ENCODE measurements at places on chromosomes 5 and 9. TPM values are rescaled to one million over a fixed set of nuclear protein-coding genes. Genes with fewer than 3 reads are reported as not detected.
A peak's percentile ranks its signal among the peaks of the same experiment; 100 is the strongest.

PDZD2 gene
- total RNA-seq = 1.9 TPM

GRCh38 chr5:17216974-17217492 is 398 bp upstream of the BASP1 start:
- peak; percentile 78 for DNase-seq
- H3K27me3 ChIP-seq = no peaks in the 10 kb centered on the region
- H3K36me3 ChIP-seq = no peaks in the 10 kb centered on the region
- no peak overlapping the region for H3K27ac ChIP-seq

DNA sequence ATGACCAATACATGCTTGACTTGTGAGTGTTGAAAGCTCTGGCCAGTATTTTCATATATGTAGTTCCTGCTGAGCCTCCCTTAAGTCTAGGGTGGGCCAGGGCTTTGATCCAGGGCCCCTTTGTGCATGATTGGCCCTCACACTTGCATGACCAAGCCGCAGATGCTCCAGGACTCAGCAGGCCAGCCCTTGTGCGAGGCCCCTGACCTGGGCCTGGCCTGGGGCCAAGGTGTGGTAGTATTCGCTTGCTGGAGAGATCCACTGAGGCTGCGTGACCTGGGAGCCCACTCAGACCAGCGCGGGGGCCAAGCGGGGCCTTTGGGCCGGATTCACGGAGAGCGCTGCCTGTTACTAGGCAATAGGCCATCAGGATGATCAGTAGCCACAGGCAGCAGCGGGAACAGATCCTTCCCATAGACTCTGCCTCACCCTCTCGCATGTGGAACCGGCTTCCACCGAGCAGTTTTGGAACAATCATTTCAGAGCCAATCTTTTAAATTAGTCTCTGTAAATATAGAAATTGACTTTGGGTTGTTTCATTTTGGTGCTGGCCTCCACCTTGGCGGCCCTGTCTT is 79.0 kb upstream of the PTCH1 start:
- H3K4me1 ChIP-seq = no peaks in the 10 kb centered on the region
- no peaks in the 10 kb centered on the region for H3K27me3 ChIP-seq
- no peak overlapping the region for H3K27ac ChIP-seq
- no peak for DNase-seq
- H3K36me3 ChIP-seq = no peaks in the 10 kb centered on the region

GRCh38 chr9:87606841-87607521 is 109.3 kb downstream of the DAPK1 start:
- H3K4me3 ChIP-seq = no peak overlapping the region
- no peaks in the 10 kb centered on the region for H3K4me1 ChIP-seq
- DNase-seq = no peak
- H3K27me3 ChIP-seq = no peaks in the 10 kb centered on the region
- no peak overlapping the region for H3K27ac ChIP-seq

DNA sequence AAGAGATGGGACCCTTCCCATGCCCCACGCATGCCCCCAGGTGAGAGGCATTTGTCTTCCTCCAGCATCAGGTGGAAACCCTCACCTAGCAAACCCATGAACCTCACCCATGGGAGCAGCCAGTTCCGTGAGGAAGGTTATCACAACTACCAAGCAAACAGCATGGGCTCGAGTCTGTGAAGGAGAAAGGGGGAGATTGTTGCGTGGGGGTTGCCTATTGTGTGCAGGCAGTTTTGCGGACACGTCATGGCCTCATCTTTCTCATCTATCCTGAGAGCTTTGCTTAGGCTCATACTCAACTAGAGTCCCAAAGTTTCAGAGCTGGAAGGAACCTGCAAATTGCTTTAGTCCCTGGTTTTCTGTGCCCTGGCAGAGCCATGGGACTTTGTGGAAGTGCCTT is 73.6 kb upstream of the TGFBR1 start:
- no peaks in the 10 kb centered on the region for H3K4me1 ChIP-seq
- no peaks in the 10 kb centered on the region for H3K27me3 ChIP-seq
- H3K27ac ChIP-seq = no peak overlapping the region
- H3K4me3 ChIP-seq = no peak overlapping the region
- DNase-seq = no peak
- H3K36me3 ChIP-seq = no peaks in the 10 kb centered on the region
